Fibroblast of skin of right quadriceps (primary cell): ENCODE measurements at places on chromosomes 1 and 21.

- DNase-seq, result peak; percentile 37
These were observed 3.8 kb upstream of the MUL1 start for GRCh38 chr1:20511518-20512428.

GRCh38 chr1:17441265-17441992, 2.0 kb upstream of the RCC2 start:
- DNase-seq, result peak; percentile 73

DNA sequence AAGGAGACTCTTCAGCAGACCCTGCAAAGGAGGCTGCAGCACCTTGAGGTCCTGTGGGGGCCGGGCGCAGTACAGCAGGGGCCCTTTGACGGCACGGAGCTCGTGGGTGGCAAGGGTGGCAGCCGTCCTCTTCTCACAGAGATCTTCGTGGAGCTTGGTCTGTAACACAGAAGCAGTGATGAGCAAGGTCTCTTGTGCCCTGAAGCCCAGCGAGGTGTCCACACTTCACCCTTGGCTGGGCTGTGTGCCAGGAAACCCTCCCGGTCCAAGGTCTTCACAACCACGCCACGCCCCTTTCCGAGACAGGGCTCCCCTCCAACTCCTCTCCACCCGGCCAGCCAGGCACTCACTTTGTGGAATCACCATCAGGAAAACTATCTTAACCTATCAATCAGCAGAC, 11.3 kb downstream of the LRRC47 start:
- DNase-seq, result no peak

DNA sequence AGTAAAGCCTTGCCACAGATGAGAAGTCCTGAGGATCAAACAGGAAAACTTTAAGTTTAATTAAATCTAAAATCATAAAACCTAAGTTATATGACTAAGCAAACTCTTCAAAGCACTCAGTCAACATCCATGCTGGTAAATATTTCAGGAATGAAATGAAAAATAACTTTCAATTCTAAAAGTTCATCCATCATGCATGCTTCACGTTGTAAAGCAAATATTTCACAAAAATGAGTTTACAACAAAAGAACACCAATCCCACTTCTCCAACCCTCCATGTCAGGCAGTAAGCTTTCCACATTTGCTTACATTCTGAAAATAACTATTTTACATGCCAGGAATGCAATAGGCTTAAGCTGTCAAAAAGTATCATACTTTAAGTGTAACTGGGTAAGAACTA, 16.8 kb downstream of the APP start:
- DNase-seq, result peak; percentile 53

GRCh38 chr1:216900116-216900620, 176.9 kb upstream of the ESRRG start:
- DNase-seq, result no peak

GRCh38 chr1:22930240-22930912, 42.3 kb downstream of the LACTBL1 start:
- peak; percentile 35 for DNase-seq

GRCh38 chr1:47437447-47438164, at the start of gene FOXD2:
TSS of gene FOXD2 (plus strand) at chr1:47438044. CDS start at chr1:47438136, 92 bp downstream.
- peak; percentile 73 for DNase-seq

- peak; percentile 85 for DNase-seq
These were observed 38.2 kb downstream of the ETS2 start for GRCh38 chr21:38843806-38844503.

GRCh38 chr1:199054694-199055093, 415.9 kb downstream of the PTPRC start:
- DNase-seq, result no peak

- no peak for DNase-seq
These were observed 829 bp upstream of the HES2 start for GRCh38 chr1:6420454-6421042.

GRCh38 chr21:43727519-43728153, 8.7 kb downstream of the PDXK start:
- no peak for DNase-seq
